Activated CD4-positive, alpha-beta T cell treated with anti-CD3 and anti-CD28 coated beads for 36 hours (primary cell): ENCODE measurements at places on chromosomes 7 and 10.
A peak's percentile ranks its signal among the peaks of the same experiment; 100 is the strongest.

GRCh38 chr10:97849103-97849686 is 448 bp upstream of the GOLGA7B start:
- H3K27me3 ChIP-seq = no peaks in the 10 kb centered on the region
- peak; percentile 28 for DNase-seq
- H3K27ac ChIP-seq = peak overlapping the region; percentile 24
- H3K4me1 ChIP-seq = peaks cover 35% of the 10 kb centered on the region
- H3K36me3 ChIP-seq = no peaks in the 10 kb centered on the region
- H3K4me3 ChIP-seq = peak overlapping the region; percentile 77

- no peaks in the 10 kb centered on the region for H3K27me3 ChIP-seq
- peaks cover 10% of the 10 kb centered on the region for H3K36me3 ChIP-seq
- H3K4me3 ChIP-seq = no peak overlapping the region
Observed at GRCh38 chr7:139640681-139641080, 117.2 kb downstream of the CLEC2L start.

GRCh38 chr7:69246758-69247157 is 351.5 kb upstream of the AUTS2 start:
- H3K4me1 ChIP-seq = no peaks in the 10 kb centered on the region
- no peak overlapping the region for H3K4me3 ChIP-seq
- no peak for DNase-seq
- peaks cover 2% of the 10 kb centered on the region for H3K36me3 ChIP-seq

GRCh38 chr10:131897297-131897899 is 3.4 kb upstream of the PPP2R2D start:
- DNase-seq = no peak
- no peak overlapping the region for H3K27ac ChIP-seq
- H3K4me3 ChIP-seq = no peak overlapping the region
- peaks cover 7% of the 10 kb centered on the region for H3K36me3 ChIP-seq
